ENCODE measurements at places on chromosomes 6 and 20. TPM values are rescaled to one million over a fixed set of nuclear protein-coding genes. Genes with fewer than 3 reads are reported as not detected.

The PRKN gene
- polyA plus RNA-seq, result 7.7 TPM

The PTK7 gene
- 213 TPM for polyA plus RNA-seq

GRCh38 chr6:83117802-83118201, 50.3 kb downstream of the DOP1A start:
- DNase-seq, result no peak

DNA sequence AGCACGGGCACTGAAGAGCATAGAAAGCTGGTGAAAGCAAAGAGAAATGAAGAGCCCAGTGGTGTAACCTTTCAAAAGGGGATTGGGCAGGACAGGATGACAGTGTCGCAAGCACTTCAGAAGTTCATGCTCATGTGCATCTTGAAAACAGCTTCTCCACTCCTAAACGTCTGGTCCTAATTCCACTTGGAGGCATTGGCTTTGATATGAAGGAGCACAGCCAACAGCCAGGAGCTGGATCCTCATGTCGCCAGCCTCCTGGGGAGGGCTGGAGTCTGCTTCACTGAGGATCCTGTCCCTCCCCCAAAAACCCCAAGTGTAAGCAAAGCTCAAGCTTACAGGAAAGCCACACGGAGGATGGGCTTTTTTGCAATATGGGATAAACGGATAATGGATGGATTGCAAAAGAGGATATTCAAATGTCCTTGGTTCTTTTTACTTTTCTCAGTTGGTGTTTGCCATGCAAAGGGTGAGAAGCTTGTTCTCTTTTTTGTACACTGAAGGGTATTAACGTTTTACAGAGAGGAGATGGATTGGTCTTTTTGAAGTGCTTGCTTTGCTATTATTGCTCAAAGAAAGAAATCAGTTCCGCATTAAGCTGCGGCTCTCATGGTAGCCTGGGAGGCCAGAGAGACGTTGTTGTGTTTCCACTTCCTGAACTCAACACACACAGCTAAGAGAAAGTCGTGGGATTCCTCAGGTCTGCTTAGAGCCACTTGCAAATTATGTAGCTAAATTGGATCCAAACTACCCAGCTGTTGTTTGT, 92.2 kb downstream of the SIM1 start:
- no peak for DNase-seq

The TSHZ2 gene
- polyA plus RNA-seq, result 14.2 TPM

DNA sequence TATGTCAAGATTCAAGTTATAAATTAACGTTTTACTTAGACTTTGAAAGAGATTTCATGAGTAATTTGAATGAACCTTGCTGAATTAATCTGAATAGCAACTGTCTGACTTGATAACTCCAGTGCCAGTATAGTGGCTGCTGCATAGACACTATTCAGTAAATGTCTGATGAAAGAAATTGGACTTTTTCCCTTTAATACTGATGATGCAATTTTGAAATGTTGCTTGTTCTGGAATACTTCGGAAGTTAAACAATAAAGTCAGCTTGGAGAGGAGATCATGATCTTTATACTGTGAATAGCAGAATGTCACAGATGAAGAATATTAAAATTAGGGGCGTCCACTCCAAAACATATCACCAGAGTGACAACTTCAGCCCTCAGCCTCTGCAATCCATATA, 3.6 kb upstream of the PGBD1 start:
- no peak for DNase-seq

- DNase-seq, result no peak
Measured at GRCh38 chr6:37442416-37443215, 9.6 kb downstream of the CMTR1 start.

The KIAA1586 gene
- 27.0 TPM for polyA plus RNA-seq

GRCh38 chr6:157552081-157552747, 171.2 kb downstream of the ZDHHC14 start:
- no peak for DNase-seq

The CLIC5 gene
- 209 TPM for polyA plus RNA-seq

The CHMP4B gene
- polyA plus RNA-seq, result 93.7 TPM

The GPR63 gene
- 4.9 TPM for polyA plus RNA-seq

DNA sequence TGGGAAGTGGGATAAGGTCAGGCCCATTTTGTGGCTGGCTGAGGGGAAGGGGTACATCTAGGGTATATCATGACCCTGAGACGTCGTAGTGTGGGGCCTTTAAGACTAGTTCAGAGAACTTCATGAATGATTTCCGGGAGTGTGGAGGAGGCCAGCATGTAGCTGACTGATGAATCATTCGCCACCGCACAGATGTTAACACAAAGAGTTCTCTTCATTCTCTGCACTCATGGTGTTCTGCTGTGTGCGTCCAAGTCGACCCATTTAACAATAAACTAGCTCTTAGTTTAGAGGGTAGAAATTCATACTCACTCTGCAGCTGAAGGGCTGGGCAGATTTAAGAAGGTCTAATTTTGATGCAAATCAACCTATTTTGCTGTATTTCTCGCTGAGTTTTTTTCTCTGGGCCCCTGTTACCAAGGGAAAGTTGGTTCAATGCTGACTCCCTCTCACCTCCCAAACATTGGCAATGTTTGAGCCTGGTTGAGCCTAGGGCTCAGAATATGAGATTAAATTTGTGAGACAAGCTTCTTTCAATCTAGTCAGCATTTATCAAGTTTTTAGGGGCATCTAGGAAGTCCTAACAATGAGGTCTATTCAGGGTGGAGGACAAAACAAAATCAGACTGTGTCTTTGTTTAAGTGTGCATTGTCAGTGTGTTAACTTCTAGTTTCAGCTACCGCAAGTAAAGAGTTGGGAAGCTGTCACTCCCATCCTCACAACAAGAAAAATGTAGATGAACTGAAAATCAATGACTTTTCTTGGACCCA, 106.8 kb upstream of the CBLN4 start:
- no peak for DNase-seq

- DNase-seq, result no peak
Measured at GRCh38 chr6:11333132-11333849, 100.8 kb upstream of the NEDD9 start.

The UBD gene
- 2.3 TPM for polyA plus RNA-seq

GRCh38 chr6:55941702-55942101, 66.3 kb upstream of the BMP5 start:
- DNase-seq, result no peak

DNA sequence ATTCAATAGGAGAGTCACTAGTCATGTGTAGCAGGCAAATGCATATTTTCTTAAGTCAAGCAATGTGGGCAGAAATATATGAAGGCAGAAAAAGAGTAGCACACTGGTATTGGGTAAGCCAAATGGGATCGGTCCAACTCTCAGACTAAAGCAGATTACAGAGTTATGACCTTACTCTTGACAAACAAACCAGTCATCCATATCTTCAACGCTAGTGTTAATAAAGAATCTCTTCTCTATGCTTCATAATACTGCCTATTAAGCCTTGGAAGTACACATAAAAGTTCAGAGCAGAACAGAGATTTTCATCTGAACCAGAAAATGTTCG, 320.2 kb upstream of the JARID2 start:
- DNase-seq, result no peak

- no peak for DNase-seq
Measured at GRCh38 chr6:137246164-137246563, 27.0 kb upstream of the IFNGR1 start.

DNA sequence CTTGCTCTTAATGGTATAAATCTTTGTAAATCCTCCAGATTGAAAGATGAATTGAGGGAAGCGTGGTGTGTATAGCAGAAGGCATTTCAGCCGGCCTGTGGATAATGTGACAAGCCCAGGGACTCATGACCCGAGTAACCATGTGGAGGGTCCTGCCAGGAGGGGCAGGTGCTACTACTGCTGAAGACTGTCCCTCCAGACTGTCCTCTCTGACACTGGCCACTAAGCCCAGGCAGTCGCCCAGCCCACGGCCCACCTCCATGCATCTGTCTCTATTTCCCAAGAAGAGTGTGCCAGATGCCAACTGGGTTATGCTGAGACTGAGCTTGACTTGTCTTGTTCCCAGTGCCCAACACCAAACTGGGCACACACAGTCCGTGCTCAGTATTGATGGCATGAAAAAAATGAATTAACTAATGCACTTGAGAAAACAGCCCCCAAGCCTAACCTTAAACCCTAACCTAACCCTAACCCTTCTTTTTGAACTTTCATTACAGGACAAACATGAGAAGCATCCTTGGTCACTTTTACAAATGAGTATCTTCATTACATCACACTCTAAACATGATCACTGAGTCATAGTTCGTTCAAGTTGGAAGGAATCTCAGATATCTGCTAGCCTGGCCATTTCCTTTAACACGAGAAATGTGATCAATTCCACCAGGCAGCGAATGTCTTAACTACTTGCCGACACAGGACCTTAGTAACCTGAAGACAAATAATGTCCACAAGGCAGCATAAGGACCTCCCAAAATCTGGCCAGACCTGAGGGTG, 182.2 kb upstream of the RREB1 start:
- DNase-seq, result no peak

The SMLR1 gene
- polyA plus RNA-seq, result 1.9 TPM

- no peak for DNase-seq
Measured at GRCh38 chr6:120357447-120357846, 976.8 kb downstream of the TBC1D32 start.

- peak; percentile 28 for DNase-seq
Measured at GRCh38 chr6:168756009-168756634, 315.1 kb downstream of the SMOC2 start.

The FAM135A gene
- polyA plus RNA-seq, result 34.8 TPM

DNA sequence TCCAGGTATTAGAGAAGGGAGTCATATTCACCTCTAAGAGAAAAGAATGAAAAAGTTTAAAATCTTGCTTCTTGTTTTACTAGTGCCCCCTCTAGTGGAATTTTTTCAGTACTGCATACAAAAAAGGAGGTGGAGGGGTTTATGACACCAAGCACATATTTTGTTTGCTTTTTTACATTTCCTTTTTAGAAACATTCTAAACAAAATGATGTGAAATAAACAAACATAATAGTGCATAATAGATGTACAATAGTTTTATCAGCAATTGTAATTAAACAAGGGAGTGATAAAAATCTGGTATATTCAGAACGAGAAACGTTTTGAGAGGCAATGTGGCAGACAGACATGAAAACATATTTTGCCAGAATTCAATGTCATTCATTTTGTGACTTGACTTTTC, 111.0 kb upstream of the TFAP2D start:
- DNase-seq, result peak; percentile 32

- DNase-seq, result peak; percentile 15
Measured at GRCh38 chr20:33789109-33789857, 21.9 kb upstream of the CHMP4B start.

- no peak for DNase-seq
Measured at GRCh38 chr6:155872961-155873360, 417.3 kb upstream of the NOX3 start.

The PROKR2 gene
- not detected for polyA plus RNA-seq

The ZC2HC1B gene
- not detected for polyA plus RNA-seq

DNA sequence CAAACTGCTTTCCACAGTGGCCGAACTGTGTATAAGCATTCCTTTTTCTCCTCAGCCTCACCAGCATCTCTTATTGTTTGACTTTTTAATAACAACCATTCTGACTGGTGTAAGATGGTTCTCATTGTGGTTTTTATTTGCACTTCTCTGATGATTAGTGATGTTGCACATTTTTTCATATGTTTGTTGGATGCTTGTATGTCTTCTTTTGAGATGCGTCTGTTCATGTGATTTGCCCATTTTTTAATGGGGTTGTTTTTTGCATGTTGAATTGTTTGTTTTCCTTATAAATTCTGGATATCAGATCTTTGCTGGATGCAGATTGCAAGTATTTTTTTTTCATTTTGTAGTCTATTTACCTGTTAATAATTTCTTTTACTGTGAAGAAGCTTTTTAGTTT, 11.2 kb upstream of the ZSCAN12 start:
- DNase-seq, result no peak

GRCh38 chr6:135314543-135314942, 133.4 kb downstream of the MYB start:
- DNase-seq, result no peak

- DNase-seq, result no peak
Measured at GRCh38 chr6:116783852-116784251, 18.3 kb upstream of the FAM162B start.

DNA sequence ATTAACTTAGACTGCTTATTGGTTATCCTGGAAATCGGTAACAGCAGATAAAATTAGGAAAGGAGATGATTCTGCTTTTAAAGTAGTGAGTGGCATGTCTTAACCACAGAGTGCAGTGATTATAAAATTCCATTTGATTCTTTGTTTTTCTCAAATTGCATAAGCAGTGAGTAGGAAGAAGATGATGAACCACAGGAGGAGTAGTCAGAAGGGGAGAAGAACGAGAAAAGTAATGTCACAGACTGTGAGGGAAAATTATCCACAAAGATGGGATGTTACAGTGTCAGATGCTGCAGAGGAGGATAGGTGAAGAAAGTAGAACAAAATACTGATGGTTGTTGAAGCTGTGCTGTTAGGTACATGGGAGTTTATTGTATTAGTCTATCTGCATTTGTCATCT, 63.0 kb downstream of the ITCH start:
- no peak for DNase-seq

DNA sequence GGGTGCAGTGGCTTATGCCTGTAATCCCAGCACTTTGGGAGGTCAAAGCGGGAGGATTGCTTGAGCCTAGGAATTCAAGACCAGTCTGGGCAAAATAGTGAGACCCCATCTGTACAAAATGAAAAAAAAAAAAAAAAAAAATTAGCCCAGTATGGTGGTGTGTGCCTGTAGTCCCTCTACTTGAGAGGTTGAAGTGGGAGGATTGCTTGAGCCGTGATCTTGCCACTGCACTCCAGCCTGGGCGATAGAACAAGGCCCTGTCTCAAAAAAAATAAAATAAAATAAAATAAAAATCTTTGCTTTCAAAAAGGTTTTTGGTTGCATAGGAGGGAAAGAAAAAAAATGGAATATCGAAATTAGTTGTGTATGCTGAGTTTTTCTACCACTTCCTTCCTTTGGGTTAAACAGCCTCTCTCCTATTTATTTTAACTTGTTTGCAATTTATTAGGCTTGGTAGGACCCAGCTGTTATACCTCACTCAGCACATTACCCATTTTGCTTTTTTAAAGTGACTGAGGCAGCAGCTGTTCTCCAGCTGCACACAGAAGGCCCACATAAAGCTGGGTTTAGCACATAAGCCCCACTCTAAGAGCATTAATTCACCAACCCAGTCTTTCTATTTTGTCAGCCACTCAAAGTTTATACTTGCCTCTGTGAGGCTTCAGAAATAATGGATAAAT, 152.3 kb downstream of the ZFAND3 start:
- DNase-seq, result peak; percentile 60

GRCh38 chr6:45556828-45557227, 179.1 kb upstream of the SUPT3H start:
- no peak for DNase-seq

DNA sequence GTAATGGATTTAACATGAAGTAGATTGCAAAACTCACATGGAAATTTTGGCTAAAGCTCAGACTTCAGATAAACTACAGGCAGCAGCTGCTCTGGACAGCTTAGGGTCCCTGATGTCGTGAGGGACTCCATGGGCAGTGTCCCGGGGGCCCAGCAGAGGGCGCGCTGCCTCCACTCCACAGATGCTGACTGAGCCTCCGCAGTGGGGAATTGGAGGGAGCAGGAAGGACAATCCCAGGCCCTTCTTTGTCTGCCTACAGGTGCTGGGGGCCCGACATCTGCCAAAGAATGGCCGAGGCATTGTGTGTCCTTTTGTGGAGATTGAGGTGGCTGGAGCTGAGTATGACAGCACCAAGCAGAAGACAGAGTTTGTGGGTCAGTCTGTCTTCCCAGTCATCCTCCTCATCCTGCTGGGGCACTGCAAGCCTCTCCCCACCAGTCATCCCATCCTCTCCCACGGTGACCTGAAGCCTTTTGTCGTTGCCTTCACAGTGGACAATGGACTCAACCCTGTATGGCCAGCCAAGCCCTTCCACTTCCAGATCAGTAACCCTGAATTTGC, 35.9 kb downstream of the PLCG1 start:
- DNase-seq, result peak; percentile 76
